ENCODE measurements at places on chromosomes 11 and 22. TPM values are rescaled to one million over a fixed set of nuclear protein-coding genes. Genes with fewer than 3 reads are reported as not detected.

Gene PRRG4
- total RNA-seq = not detected

- no peak for DNase-seq
Measured at GRCh38 chr11:9799886-9800285, 136.0 kb downstream of the SWAP70 start.

Gene OR4C13
- total RNA-seq = not detected

Gene CYB561A3
- 10.7 TPM for total RNA-seq

GRCh38 chr11:130721736-130722135 lies 194.5 kb downstream of the SNX19 start:
- no peak for DNase-seq

GRCh38 chr22:33315954-33316353 lies 257.8 kb upstream of the SYN3 start:
- no peak for DNase-seq

DNA sequence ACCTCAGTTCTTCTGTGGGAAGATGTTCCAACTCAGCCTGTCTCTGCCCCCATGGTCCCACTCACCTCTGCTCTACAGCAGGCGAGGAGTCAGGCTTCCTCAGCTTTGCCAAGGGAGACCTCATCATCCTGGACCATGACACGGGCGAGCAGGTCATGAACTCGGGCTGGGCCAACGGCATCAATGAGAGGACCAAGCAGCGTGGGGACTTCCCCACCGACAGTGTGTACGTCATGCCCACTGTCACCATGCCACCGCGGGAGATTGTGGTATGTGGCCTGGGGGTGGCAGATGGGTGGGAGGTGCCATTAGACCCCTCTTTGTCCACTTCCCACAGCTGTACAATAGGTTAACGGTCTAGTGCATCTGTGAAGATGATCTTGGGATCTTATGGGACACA lies 73.3 kb downstream of the MYO7A start:
- DNase-seq = no peak

DNA sequence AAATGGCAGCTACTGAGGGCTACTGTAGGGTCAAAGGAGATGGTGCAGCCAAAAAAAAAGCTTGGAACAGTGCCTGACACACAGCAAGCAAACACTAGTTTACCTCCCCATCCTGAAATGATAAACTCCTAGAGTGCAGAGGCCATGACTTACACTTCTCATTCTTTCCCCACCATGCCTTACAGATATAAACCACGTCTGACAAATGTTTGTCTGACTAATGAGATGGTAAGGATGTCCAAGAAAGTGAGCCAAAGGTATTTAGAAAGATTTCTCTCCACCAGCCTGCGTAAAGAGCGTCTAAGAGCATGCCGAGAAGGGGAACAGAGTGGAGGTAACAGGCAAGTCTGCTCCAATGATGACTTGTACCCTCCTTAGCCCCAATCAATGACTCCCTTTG lies 99.0 kb downstream of the LARGE1 start:
- no peak for DNase-seq

GRCh38 chr22:37428649-37429586 lies 1.6 kb upstream of the ELFN2 start:
- peak; percentile 55 for DNase-seq

Gene SLC5A1
- not detected for total RNA-seq

Gene BIK
- 0.14 TPM for total RNA-seq

- no peak for DNase-seq
Measured at GRCh38 chr22:35712672-35713071, 5.0 kb upstream of the APOL5 start.

- peak; percentile 11 for DNase-seq
Measured at GRCh38 chr22:47130883-47131631, 368.6 kb downstream of the TBC1D22A start.

DNA sequence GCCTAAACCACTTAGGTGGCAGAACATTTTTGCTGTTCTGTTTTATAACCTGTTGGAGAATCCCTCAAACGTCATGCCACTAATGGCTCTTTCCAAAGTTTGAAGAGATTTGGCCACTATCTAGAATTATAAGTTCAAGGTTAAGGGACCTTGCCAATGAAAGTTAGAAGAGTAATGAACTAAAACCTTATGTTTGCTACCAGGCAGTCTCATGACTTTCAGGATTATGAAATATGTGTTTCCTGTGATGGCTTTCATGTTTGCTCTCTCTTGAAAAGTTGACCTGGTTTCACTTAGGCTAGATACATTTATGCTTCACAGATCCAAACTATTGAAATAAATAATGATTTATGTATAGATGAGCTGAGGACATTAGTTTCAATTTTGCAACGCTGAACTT lies 340.0 kb downstream of the LRRC4C start:
- DNase-seq = no peak

- DNase-seq = no peak
Measured at GRCh38 chr11:118565051-118565450, 680 bp downstream of the IFT46 start.

Gene PNPLA3
- 1.9 TPM for total RNA-seq

Gene ZW10
- total RNA-seq = 28.2 TPM

DNA sequence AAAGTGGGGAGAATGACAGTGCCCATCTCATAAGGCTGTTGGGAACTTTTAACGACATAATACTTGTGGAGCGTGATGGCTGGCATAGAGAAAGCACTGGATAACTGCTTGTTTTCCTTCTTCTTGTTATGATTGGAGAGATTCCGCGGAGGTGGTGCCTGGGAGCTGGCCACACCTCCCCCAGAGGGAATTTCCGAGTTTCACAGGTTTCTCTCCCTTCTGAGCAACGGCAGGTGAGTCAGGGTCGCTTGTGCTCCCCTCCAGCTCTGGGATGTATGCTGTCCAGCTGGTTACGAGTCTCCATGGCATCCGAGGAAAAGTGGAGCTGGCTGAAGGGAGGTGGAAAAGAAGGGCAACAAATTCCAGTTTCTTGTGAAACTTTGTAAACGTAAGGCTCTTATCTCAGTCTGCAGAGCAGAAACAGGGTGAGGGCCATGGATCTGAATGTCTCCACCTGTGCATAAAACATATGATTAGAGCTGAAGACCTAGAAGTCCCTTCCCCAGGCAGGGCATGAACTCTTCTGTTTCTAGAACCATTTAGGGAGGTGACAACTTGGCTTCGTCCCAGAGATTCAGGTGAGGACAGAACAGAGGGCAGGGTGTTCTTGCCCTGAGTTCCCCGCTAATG lies 10.0 kb upstream of the PLET1 start:
- no peak for DNase-seq

Gene TENM4
- total RNA-seq = 0.53 TPM

DNA sequence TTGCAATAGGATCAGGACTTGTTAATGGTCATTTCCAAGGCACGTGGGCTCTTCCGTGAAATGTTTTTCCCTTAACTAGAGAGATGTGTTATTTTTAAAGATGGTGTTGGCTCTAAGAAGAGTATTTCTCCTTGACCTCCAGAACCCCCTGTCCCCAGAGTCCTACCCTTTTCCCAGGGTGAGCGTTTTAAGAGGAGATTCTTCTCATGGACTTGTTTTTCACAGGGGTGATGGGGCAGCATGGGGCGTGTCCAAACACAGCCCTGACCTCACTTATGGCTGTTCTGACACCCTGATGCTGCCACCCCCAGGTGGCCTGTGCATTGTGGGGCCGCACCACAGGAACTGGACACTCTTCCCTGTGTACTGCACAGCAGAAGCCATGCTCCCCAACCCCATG lies 335.7 kb downstream of the TBC1D22A start:
- DNase-seq = no peak

Gene LYVE1
- total RNA-seq = not detected

DNA sequence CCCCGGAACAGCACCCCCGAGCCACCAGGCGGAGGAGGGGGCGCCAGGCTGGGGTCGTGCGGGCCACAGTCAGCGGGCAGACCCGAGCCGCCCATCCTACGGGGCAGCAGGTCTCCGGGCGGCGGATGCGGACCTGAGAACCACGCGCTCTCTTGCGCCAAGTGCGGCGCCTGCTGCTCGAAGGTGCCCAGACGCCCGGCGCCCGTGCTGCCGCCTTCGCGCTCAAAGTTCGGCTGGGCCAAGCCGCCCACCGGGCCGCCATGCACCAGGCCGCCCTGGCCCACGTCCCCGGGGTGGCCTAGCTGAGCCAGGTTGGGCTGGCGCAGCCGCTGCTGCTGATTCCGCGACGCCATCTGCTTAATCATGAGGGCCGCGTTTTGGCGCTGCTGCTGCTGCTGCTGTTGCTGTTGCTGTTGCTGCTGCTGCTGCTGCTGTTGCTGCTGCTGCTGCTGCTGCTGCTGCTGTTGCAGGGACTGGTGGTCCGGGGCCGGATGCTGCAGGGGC lies 3.0 kb downstream of the MN1 start:
- DNase-seq = no peak

- peak; percentile 39 for DNase-seq
Measured at GRCh38 chr11:57240757-57241156, 3.7 kb upstream of the APLNR start.
